ENCODE measurements at places on chromosomes 12 and 14. TPM values are rescaled to one million over a fixed set of nuclear protein-coding genes. Genes with fewer than 3 reads are reported as not detected.

Gene MTA1
- 58.8 TPM for total RNA-seq

Gene RERGL
- total RNA-seq: not detected

Gene MGP
- total RNA-seq: 0.73 TPM

Gene GNS
- total RNA-seq: 135 TPM

Gene KRT71
- not detected for total RNA-seq

Gene CARMIL3
- total RNA-seq: not detected

Gene ZFC3H1
- 22.4 TPM for total RNA-seq

Gene LMO3
- total RNA-seq: 14.3 TPM

All from subcutaneous preadipocyte (primary cell).